IgD-negative memory B cell (primary cell): ENCODE measurements at places on chromosomes 12 and 14. TPM values are rescaled to one million over a fixed set of nuclear protein-coding genes. Genes with fewer than 3 reads are reported as not detected.

The NUP107 gene
- polyA plus RNA-seq: 28.9 TPM

The AP4S1 gene
- polyA plus RNA-seq: 9.7 TPM

The MGST1 gene
- polyA plus RNA-seq: not detected

The BORCS5 gene
- 19.9 TPM for polyA plus RNA-seq
